Hepatic stellate cell (primary cell): ENCODE measurements at places on chromosomes 6 and 20.
A peak's percentile ranks its signal among the peaks of the same experiment; 100 is the strongest.

- no peak for DNase-seq
These were observed 869 bp upstream of the TRIM15 start for GRCh38 chr6:30162265-30163089.

DNA sequence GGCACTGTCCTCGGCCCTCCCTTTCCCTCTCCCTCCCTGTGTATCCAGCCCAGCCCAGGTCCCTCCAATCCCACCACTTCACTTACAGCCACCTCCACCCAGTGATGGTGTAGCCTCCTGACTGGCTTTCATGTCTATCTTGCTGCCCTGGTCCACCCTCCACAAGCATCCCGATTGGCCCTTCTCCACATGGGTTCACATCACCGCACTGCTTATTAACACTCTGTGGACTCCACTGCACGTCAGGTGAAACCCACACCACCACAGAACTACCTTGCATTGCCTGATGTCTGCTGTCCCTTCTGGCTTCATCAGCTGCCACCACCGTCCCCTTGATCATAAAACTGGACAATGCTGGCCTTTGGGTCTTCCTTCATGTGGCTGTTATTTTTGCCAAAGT, 220.4 kb upstream of the ARID1B start:
- DNase-seq: no peak

GRCh38 chr20:58310291-58310782, 822 bp downstream of the RAB22A start:
- DNase-seq: peak; percentile 27

DNA sequence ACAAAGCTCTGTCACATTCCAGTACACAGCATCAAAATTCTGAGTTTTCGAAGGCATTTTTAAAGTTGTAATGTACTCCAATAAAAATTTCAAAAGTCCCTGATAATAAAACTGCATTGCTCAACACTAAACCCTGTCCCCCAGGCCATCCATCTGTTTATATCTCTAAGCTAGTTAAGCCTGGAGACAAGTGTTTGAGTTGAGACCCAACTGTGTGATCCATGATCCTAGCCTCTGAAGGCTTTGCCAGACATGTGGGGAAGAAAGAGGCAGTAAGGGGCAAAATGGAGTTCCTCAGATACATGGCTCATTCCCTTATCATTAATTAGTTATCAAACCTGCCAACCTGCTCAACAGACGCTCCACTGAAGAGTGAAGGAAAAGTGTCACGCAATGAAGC, 198.4 kb downstream of the ISM1 start:
- DNase-seq: no peak

DNA sequence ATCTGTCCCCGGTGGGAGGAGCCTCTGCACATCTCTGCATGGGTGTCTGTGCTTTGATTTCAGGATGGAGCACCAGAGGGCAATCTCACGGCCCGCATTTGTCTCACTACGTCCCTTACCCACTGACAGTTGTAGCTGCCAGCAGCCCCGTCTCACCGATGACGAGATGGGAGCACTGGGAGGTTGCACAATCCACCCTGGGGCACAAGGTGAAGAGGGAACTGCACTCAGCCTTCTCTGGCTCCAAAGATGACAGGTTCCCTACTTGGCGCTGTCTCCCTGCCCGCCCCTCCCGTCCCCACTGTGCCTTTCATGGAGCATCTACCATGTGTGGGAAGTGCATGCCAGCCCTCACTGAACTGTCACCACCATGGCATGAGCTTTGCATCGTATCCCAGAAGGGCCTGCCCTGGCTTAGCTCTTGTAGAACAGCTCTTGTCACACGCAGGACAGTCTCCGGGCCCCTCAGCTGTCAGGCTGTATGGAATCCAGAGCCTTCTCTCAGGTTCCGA, 99.9 kb upstream of the PMEPA1 start:
- no peak for DNase-seq

GRCh38 chr20:8526610-8527009, 394.5 kb downstream of the PLCB1 start:
- DNase-seq: no peak

- no peak for DNase-seq
These were observed 24.2 kb upstream of the KIF25 start for GRCh38 chr6:167973148-167973885.

DNA sequence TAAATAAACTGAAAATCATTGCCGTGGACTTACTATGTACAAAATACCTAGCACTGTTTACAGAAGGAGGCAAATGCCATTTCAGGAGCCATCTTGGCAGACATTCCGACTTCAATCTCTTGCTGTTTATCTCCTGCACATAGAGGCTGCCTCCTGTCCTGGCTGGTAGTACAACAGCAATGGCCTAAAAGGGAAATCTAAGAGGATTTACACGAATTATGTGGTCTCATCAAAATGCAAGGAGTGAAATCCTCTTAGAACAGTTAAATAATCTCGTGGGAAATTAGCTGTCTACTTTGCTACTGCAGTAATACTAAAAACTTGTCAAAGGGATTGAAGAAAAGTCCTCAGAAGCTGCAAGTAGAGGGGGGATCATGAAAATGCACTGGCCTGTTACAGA, 82.2 kb upstream of the SLC2A12 start:
- no peak for DNase-seq

DNA sequence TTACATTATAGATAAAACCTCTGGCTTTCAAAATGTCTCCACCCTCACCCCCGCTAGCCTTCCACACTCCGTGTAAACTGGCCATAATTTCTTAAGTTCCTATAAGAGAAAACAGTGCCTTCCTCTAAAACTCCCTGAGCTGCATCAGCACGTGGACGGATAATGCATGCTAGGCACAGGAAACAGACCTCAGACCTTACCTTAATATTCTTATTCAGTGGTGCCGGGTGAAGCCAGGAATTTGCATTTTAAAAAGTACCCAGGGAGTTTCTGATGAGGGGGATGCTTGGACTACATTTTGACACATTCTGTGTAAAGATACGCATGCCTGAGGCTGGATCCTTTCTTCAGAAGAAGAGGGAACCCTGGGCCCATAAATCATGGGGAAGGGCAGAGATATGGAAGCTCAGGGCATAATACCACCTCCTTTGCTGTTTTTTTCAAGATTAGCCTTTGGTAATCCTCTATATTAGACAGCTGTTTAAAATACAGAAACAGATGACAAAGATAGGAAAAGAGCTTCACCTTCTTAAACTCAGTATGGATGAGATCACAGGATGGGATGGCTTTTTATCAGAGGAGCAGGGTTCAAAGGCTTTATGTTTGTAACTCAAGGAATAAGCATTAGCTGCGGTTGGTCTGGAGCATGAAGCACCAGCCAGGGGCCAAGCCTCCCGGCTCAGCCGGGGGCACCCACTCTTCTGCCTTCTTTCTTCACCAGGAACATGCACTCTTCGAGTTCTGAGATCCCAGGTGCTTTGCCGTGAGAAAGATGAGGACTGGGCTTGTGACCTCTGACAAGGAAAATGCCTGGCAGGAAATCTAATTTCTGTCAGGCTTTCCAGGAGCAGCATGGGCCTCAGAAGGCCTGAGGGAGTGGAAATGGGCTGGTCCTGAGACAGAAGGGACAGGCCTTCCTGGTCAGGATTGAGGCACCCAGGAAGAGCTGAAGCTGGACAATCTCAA, 218.1 kb upstream of the SOX4 start:
- DNase-seq: no peak

DNA sequence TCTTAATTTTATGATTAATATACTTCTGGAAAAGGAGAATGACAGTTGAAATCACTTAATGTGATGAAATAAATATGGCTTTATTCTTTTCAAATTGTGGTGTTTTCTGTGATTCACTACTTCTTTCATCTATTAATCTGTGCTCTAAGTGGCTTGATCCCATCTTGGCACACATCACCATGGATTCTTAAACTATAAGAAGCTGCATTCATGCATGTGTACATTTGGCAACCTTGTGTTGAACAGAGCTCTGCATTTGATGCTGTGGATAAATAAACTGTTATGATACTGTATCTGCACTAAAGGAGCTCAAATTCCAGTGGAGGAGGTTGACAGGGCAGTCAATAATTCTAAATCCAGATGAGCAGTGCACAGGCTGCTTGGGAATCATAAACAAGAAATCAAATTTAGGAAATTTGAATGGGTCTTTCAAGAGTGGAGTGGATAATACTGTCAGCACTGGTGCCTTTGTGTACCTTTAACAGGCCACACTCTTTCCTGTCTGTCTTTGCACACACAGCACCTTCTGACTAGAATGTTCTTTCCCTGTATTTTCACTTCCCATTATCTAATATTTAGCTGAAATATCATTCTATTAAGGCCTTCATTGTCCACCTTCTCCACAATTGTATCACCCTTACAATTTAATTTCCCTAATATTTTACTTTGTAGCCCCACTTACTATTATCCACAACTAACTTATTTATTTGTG, 252.9 kb downstream of the GRM1 start:
- DNase-seq: no peak

DNA sequence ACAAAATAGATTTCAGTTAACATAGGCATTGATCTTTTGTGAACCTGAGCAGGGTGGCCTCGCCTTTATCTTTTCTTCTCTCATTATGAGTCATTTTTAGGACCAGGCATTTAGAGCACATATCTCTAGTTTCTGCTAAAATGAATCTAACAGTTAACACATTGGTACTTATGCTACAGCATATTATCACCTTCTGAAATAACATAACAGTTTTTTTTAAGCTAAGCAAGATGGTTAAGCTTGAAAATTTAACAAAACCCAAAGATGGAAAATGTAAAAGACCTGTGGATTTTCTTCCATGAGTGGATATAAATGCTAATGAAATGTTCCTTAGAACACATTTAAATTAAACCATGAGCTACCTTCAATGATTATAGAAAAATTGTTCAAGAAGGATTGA, 487.1 kb upstream of the RNF217 start:
- no peak for DNase-seq

GRCh38 chr20:20192366-20192765, 140.0 kb downstream of the CFAP61 start:
- no peak for DNase-seq

GRCh38 chr6:30272032-30272431, 54.7 kb upstream of the TRIM39 start:
- DNase-seq: no peak

GRCh38 chr20:1616858-1617434, 2.9 kb downstream of the SIRPB1 start:
- no peak for DNase-seq

- no peak for DNase-seq
These were observed 506.2 kb downstream of the EPM2A start for GRCh38 chr6:145228962-145229582.

DNA sequence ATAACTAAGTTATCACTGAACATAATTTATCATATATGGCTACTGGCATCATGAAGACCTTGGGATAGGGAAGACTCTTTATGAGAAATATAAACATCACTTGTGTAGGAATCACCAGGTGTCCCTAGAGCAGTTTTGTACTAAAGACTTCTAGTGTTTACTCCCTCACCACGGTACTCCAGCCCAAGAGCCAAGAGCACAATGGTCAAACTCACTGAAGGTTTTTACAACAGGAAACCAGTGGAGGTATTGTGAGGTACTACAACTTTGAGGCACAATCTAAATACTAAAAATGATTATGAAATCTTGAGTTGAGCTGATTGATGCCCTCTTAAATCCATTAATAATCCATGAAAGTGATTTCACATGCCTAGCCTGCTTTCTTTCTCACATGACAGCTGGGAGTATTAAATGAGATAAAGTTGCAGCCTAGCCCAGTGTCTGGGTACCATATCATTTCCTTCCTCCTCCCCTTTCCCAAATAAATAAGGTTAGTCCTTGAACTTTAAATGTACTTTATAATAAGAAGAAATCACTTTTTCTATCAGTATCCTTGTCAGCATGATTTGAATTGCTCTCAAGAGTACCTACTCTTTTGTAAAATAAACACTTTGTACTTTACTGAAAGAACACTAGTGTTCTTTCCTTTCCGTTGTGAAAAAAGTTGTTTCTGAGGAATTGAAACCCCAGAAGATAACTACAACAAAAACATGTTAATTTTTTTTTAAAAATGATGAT, 26.5 kb downstream of the GLO1 start:
- no peak for DNase-seq

DNA sequence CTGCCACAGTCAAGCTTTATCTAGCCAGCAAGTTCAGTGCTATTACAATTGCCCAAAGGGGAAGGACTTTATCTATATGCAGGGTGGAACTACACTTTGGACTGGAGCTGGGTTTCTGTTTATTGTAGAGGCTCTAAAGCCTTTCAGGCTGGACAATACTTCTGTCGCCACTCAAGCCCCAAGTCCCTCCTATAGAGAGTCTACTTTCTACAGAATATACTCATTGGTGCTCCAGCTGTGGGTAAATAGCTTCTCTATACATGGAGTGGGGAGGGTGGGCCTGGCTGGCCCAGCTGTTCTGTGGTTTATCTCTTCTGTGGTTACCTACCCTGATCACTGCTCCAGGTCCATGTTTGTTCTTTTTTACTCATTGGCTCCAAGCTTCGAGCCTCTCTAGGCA, 151.8 kb upstream of the MYLIP start:
- no peak for DNase-seq
